Stomach (tissue), 19 donors: ENCODE measurements at places on chromosomes 16 and 17. TPM values are rescaled to one million over a fixed set of nuclear protein-coding genes. Genes with fewer than 3 reads are reported as not detected.

DNA sequence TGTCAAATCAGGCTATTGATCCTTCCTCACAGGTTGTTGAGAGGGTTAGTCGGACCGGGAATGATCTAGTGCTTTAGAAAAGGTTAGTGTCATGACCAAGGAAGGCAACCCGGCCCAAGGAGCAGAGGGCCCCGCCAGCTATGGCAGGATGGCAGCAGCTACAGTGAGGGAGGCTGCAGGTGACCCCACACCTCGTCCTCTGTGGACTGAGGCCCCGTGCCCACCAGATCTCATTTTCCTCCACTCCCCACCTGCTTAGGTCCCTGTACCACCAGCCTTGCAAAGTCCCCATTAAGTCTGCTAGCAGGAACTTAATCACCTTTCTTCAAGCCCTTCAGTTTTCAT, 107.5 kb downstream of the CCDC182 start:
- no peaks in the 10 kb centered on the region for H3K4me1 ChIP-seq
- no peak overlapping the region for H3K27ac ChIP-seq
- H3K36me3 ChIP-seq, result peaks cover 24% of the 10 kb centered on the region
- no peak overlapping the region for H3K4me3 ChIP-seq

GRCh38 chr17:63918305-63918704, 334 bp downstream of the GH1 start:
- H3K4me1 ChIP-seq, result peaks cover 4% of the 10 kb centered on the region
- H3K4me3 ChIP-seq, result no peak overlapping the region
- no peak overlapping the region for H3K27ac ChIP-seq
- peaks cover 19% of the 10 kb centered on the region for H3K27me3 ChIP-seq
- no peaks in the 10 kb centered on the region for H3K36me3 ChIP-seq
- no peak for DNase-seq

DNA sequence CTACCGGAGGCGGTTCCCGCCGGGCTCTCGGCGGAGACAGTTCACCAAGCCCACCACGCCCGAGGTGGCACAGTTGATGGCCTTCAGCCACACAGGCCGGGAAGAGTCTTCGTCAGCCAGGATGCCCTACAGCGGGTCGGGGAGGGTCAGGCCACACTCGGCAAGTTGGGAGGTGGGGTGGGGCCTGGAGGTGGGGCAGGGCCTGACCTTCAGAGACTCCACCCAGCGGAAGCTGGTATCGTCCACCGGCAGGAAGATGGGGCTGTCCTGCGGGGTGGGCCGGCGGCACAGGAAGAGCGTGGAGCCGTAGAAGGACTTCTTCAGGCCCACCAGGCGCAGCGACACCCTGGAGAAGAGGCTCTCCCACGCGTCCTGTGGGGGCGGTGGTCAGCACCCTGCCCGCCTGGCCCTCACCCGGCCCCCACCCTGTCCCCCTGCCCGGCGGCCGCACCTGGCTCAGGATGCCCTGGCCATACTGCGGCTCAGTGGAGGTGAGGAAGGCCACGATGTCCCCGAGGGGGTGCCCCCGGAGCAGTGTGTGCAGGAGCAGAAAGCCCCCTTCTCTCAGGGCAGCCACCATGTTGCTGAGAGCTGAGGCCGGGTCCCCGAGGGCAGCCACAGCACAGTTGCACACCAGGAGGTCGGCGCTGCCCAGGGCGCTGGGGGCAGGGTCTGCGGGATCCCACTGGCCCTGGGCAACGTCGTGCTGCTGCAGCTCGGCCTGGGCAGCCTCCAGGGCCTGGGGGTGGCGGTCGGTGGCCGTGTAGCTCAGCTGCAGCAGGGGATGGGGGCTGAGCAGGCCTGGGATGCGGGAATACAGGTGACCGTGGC, 12.8 kb downstream of the FASN start:
- peaks cover 100% of the 10 kb centered on the region for H3K36me3 ChIP-seq
- no peaks in the 10 kb centered on the region for H3K27me3 ChIP-seq
- H3K4me1 ChIP-seq, result no peaks in the 10 kb centered on the region
- no peak overlapping the region for H3K27ac ChIP-seq

DNA sequence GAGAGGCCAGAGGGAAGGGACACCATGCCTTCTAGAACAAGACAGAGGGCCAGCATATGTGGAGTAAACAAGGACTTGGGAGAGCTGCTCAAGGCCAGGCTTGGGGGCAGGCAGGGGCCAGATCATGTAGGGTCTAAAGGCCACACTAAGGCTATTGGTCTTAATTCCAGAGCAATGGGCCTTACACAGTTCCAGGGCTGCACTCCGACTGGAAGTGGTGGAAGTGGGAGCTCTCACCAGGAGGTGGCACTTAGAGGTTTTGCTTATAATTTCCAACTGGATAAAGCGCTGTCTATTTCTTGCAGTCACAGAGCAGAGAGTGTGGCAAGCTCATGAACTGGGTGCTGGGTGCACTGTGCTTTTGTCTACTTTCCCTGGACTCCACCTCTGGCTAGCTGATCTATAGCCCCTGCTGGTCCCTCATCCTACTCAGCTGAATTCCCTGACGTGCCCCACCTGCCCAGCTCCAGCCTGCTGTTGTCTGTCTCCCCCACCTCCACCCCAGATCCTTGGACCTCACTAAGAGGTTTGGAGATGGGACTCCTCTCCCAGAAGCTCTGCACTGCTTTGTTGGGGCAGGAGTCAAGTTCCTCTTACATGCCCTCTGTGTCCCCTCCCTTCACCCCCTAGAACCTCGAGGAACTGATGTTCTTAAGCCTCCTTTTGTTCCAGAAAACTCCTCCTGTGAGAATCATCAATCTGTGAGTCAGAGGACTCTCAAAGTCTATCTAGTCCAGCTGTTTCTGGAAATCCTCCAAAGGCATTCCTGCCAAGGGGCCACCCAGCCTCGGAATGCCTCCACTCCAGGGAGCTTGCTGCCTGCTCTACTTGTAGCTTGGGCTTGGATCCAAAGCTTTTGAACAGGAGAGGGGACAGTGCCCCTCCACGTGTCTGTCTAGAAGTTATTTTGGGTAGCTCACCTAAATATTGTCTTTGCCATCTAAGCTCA, 48.1 kb upstream of the KSR1 start:
- no peaks in the 10 kb centered on the region for H3K4me1 ChIP-seq
- H3K4me3 ChIP-seq, result no peak overlapping the region
- H3K36me3 ChIP-seq, result no peaks in the 10 kb centered on the region
- DNase-seq, result peak; percentile 16
- H3K27me3 ChIP-seq, result no peaks in the 10 kb centered on the region

- no peaks in the 10 kb centered on the region for H3K27me3 ChIP-seq
- peak; percentile 63 for DNase-seq
- H3K27ac ChIP-seq, result peak overlapping the region; percentile 63
- H3K36me3 ChIP-seq, result no peaks in the 10 kb centered on the region
Observed at GRCh38 chr17:17416007-17416399, 60.8 kb upstream of the MED9 start.

SOCS7 gene
- total RNA-seq, result 14.1 TPM

HOXB6 gene
- 150 TPM for total RNA-seq

SAMD14 gene
- total RNA-seq, result 1.5 TPM
